GM18507 (cell line): ENCODE measurements at places on chromosomes 3 and 15.

DNA sequence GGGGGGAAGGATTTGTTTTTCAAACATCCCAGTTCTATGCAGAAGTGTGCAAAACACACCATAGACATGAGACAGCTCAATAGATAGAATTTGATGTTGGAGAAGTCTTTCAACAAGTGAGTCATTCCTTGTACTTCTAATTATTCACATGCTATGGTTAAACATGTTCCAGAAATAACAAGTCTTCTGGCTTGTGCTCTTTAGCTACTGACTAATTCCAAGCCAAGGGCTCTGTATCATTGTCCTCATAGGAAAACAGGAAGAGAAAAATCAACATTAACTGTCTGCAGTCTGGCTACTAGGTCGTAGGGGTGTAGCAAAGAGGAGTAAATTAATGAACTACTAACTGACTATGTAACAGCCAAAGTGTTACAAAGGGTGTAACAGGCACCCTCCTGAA lies 25.8 kb downstream of the LDHAL6B start:
- no peak for DNase-seq

DNA sequence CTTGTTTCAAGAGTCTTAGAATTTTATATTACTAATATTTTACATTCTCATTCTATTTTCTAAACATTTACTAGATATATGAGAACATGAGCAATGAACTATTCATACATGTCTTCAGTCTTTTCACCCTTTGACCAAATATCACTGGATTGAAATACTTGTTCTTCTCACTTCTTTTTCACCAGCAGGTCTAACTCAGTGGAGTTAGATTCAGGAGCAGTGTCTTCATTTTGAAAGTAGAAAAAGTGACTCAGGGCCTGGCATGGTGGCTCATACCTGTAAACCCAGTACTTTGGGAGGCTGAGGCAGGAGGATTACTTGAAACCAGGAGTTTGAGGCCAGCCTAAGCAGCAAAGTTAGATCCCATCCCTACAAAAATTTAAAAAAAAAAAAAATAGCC lies 70.8 kb downstream of the USP13 start:
- no peak for DNase-seq

DNA sequence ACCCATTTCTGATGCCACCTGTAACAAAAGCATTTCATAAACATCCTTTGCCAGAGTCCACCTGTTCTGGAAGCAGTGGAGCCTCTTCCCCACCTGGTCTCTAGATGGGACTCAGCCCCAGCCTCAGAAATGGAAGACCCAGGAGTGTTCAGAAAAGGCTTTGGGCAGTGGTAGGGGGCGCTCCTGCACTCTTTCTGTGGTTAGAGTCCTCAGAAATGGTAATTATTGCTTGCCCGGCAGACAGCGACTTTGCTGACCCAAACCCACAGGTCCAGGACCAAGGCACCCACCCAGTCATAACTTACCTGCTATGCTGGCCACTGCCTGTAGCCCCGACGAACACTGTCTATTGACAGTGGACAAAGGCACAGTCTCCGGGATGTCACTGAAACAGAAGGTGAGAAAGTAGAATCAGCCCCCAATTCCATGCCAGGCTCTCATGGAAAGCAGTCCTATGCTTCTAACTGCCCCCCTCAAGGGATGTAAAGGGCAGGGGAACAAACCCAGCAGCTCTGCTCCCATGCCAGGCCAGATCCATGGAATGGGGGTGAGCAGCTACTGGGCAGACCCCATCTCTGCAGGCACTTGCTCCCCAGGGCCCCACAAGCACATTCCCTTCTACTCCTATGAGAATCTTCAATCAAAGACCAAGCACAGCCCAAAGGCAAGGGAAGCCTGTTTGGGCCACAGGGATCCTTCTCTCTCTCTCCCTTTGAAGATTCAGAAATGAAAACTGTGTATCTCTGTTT lies 5.1 kb downstream of the ACAA1 start:
- DNase-seq: no peak

DNA sequence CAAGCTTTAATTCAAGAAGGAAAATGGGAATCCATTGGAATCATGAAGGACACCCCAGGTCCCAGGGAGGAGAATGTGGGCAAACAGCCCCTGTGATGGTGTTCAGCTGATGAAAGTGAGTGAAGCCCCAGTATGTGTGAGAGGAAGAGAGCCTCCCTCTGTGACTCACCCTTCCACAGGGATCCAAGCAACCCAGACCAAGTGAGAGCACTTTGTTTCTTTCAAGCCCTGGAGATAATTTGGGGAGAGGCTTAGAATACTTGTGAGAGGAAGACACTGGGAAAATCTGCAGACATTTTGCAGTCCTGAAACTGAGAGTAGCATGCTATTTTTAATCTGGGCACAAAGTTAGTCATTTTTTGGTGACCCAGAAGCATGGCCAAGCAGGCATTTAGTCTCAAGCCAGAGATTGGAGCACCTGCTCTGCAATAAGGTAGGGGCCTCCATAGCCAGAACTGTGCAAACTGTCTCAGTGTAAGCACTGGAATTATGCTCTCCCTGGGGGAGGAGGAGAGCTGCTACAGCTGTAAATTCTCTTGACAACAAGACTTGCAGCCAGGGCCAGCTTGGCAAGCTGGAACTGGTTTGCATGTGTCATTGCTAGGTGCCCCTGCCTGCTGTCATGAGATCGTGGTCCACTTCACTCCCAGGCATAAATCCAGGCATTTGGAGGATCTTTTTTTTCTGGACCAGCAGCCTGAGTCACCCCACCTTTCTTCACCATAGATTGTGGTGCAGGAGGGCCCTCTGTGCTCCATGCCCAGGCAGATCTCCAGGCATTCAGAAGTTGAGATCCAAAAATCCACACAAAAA lies 537.8 kb upstream of the DPPA4 start:
- no peak for DNase-seq

GRCh38 chr15:39512643-39513042 lies 68.2 kb upstream of the THBS1 start:
- no peak for DNase-seq

DNA sequence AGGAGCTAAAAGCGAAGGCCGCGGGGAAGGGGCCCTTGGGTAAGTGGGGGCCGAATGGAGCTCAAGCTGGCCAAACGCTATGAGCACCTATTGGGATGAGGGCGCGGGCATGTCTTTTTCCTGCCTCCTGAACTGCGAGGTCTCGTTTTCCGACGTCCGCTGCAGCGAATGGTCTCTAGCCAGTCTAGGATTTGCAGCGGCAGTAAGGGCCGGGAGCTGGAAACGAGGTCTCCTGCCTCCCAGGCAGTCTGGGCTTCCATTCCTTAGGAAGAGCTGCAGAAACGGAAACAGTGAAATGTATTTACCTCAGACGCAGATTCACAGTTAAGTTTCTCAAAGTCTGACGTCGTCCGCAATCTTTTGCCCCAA lies 517 bp downstream of the TMA7 start:
- no peak for DNase-seq

- no peak for DNase-seq
Measured at GRCh38 chr15:29470794-29471193, 201.2 kb upstream of the NSMCE3 start.

DNA sequence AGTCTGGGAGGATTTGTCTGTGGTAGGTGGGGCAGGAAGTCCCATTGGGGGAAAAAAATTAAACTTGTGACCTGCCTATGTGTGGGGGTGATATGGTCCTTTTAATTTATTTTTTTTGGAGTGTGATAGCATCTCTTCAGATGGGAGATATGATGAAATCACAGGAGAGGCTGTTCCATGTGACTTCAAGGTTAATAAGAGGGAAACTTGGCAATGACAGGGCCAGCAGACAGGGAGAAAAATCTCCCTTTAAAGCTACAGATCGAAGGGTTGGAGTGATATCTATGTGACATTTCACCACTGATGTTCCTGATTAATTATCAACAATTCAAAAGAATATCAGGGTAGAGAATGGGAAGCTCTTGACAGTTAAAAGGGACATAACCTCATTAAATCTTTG lies 886.9 kb downstream of the TUSC7 start:
- no peak for DNase-seq

GRCh38 chr3:131711114-131711768 lies 208.5 kb upstream of the MRPL3 start:
- no peak for DNase-seq

GRCh38 chr3:55551644-55552043 lies 64.5 kb upstream of the WNT5A start:
- no peak for DNase-seq

GRCh38 chr15:80155001-80155377 lies 2.2 kb downstream of the FAH start:
- DNase-seq: no peak

DNA sequence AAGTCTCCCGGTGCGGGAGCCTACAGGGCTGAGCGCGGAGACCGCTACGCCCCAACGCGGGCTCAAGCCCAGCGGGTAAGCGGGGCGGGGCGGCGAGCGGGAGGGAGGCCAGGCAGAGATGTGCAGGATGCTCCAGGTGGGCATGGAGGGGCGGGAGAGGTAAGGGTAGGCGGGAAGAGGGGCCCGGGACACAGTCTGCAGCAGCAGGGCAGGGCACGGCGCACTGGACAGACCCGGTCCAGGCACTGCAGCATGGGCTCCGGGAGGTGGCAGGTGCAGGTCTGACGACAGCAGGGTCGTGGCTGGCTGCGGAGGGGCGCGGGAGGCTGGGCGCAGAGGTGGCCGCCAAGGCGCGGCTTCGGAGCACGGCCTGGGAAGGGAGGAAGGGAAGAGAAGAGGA lies 102.8 kb downstream of the GABRB3 start:
- no peak for DNase-seq

DNA sequence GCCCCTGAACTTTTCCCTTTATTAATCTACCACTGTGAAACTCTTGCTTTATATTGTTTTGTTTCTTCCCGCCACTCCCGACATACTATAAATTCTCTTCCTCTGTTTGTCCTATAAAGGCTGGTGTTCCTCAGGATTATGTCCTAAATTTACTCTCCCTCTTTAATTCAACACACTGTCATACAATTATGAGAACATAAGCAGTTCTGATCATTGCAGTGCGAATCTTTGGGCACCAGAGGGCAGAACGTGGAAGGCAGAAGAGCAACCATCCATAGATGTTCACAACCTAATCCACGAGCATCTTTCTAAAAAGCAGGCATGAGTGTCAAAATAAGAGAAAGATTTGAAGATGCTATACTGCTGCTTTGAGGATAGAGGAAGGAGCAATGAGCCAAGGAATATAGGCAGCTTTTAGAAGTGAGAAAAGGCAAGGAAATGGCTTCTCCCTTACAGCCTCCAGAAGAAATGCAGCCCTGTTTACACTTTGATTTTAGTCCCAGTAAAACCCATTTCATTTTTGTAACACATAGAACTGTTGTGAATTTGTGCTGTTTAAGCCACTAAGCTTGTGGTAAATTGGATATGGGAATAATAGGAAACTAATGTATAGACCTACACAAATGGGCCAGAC lies 179.4 kb downstream of the GBE1 start:
- DNase-seq: no peak
